Stimulated activated CD8-positive, alpha-beta memory T cell treated with anti-CD3 and anti-CD28 coated beads, Interleukin-7, amount 100 ng/mL, for 1 hour (primary cell): ENCODE measurements at places on chromosomes 11 and 22.

DNA sequence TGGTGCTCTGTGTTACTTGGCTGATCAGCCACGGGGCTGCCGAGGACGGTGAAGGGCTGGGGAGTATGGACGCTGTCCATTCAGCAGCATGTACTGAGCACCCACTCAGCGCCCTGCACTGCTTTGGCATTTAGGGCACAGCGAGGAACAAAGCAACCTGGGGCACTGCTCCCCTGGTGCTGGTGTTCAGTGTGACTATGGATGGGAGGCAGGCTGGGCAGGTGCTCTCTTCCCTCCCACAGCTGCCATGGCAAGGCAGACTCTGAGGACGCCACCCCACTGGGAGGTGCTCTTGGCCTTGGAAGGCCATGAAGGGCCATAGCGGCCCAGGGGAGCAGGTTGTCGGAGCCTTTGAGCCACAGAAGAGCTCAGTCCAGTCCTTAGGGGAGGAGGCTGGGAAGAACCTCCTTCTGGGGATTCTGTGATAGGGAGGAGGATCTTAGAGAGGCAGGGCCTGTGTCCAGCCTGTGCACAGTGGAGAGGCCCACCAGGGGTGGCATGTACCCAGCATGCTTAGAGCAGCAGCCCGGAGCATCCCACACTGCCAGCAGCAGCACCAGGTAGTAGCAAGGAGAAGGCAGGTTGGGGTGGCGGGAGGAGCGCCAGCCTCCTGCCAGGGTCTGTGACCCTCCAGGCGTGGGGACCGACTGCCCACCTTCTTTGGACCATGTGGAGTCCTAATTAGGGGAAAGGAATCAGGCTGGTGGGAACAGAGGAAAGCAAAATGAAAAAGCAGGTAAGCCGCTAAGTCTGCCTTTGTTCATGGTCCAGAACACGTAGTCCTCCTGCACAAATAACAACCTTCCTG is 141.8 kb downstream of the MPPED1 start:
- DNase-seq, result no peak

DNA sequence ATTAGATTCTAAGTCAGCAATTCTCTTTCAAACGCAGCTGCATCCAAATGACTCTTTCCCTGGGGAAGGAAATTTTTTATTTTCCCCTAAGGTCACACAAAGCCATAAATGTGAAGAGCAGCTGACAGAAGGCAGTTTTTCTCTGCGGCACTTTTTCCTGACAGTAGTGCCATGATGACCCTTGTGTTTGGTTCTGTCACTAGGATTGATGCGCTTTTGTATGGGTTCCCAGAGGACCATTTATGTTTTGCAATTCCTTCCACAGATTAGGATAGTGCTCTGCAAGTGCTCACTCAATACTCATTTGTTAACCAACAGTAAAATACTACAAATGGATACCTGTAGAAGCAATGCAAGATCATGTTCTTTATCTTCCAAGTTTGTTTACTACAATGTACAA is 359.6 kb upstream of the CTSC start:
- DNase-seq, result no peak

DNA sequence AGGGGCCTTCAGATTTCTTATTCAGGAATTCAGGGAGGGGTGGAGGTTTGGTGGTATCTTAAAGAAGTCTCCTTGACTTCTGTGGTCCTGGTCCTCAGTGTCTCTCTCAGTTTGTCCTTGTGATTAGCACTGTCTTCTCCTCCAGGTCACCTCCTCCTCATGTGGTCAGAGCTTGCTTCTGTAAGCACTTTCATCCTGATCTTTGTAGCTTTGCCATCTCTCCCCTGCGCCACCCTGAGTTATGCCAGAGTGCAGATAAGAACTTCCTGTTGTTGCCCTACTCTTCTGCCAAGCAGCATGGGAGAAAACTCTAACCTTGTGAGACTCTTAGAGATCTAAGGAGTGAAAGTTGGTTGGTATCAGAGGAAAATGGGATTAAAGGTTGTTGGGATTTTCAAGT is 30.9 kb downstream of the MICAL2 start:
- DNase-seq, result no peak

GRCh38 chr11:121059605-121060004 is 35.7 kb downstream of the TBCEL start:
- no peak for DNase-seq

DNA sequence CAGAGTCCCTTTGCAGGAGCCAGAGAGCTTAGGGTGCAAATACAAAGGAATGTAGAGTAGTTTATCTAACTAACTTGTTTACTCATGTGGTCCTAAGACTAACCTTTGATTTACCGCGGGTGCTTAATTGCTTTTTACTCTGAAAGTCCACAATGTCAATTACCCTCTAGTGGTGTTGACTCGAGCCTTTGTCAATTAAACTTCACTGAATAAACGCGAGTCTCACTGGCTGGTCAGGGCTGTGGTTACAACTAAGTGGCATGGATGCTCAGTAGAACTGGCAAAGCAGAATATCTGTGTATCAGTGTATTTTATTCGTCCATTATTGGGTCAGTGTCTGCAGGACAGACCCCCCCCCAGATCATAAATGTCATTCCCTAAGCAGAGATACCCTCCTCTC is 181.7 kb downstream of the OR4C45 start:
- no peak for DNase-seq

GRCh38 chr11:121282886-121283502 is 9.6 kb upstream of the SC5D start:
- no peak for DNase-seq

- DNase-seq, result no peak
These were observed 101.7 kb upstream of the LMO1 start for GRCh38 chr11:8365216-8365941.

GRCh38 chr22:35310556-35311550 is 11.2 kb downstream of the TOM1 start:
- DNase-seq, result no peak

DNA sequence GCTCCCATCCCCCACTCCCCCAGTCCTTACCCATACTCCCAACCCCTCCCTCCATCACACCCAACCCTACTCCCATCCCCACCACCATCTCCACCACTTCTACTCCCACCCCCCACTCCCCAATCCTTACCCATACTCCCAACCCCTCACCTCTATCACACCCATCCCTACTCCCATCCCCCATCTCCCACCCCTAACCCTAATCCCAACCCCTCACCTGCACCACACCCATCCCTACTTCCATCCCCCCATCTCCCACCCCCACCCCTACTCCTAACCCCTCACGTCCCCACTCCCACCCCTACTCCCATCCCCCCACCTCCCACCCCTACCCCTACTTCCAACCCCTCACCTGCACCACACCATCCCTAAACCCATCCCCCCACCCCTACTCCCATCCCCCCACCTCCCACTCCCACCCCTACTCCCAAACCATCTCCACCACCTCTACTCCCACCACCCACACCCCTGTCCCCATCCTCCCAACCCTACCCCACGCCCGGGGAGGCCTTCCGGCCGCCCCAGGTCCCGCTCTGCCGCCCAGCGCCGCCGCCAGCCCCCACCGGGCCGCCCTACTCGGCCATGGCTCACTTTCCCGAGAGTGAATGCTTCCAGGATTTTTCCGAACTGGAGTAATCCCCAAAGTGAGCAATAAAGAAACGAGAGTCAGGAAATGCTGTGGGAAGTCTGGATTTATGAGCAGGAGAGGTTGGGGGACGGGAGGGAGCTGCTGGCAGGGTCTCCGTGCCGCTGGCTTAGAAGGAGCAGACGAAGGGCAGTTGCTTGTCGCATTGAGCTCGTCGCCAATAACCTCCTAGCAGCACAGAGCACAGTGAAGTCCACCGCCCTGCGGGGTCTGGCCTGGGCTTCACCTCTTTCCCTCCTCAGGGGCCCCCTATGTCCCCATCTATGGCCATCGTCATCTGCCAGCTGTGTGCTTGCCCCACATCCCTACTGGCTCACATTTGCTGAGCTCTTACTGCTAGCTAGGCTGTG is 4.6 kb downstream of the PRG3 start:
- no peak for DNase-seq

GRCh38 chr22:47654922-47655491 is 892.6 kb downstream of the TBC1D22A start:
- no peak for DNase-seq
